ENCODE measurements at places on chromosomes 2 and 18. TPM values are rescaled to one million over a fixed set of nuclear protein-coding genes. Genes with fewer than 3 reads are reported as not detected.

Gene RFTN2
- total RNA-seq: 1.1 TPM

DNA sequence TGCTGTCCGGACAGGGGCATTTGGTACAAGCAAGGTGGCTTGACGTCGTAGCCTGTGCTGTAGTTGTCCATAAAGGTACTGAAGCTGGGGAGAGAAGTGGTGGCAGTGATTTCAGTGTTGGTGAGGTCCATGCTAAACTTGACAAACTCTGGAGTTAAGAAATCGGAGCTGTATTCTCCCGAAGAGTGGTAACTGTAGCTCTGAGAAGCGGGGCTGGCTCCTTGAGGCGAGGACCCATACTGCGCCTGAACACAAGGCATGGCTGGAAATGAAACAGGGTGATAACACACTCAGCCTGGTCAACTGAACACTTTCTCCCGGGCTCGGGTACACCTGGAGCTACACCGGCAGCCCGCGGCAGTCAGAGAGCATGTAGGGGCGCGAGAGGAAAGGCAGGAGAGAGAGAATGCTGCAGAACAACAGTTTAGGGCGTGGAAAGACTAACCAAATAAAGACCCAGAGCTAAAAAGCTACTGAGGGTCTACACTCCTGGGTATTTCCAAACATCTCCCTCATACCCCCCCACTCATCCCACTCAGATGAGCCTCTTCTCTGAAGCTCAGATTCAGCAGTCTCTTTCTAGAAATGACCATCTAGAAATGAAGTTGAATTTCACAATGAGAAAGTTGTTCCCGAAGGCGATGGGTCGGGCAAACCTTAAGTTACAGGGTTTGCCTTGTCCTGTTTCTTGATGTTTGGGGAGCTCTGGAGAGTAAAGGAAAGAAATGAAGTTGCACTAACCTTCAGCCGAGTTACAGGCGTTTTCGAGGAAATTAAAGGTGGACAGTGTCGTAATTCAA is 2.4 kb downstream of the NR4A2 start:
- DNase-seq: no peak

DNA sequence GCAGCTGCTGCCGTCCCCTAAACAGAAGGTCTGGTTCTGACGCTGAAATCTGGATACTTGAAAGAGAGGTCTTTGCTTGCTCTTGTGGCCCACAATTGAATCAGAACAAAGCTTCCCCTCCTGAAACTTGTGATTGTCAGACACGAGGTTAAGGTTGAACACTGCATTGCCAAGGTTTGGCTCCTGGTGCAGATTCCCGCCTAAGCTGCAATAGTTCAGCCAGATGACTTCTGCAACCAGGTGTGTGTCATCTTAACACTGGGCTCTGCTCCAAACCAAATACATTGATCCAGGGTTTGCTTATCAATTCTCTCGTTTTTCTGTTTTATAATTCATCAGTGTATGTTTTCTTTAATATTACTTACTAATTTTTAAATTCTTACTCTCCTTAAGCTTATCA is 14.6 kb downstream of the GKN1 start:
- no peak for DNase-seq

- DNase-seq: no peak
Measured at GRCh38 chr2:171810422-171811244, 83.4 kb downstream of the SLC25A12 start.

- no peak for DNase-seq
Measured at GRCh38 chr18:47501946-47502345, 250.5 kb upstream of the SKOR2 start.

Gene SCN7A
- 2.8 TPM for total RNA-seq

- DNase-seq: peak; percentile 61
Measured at GRCh38 chr2:98385050-98385699, 38.9 kb downstream of the CNGA3 start.

DNA sequence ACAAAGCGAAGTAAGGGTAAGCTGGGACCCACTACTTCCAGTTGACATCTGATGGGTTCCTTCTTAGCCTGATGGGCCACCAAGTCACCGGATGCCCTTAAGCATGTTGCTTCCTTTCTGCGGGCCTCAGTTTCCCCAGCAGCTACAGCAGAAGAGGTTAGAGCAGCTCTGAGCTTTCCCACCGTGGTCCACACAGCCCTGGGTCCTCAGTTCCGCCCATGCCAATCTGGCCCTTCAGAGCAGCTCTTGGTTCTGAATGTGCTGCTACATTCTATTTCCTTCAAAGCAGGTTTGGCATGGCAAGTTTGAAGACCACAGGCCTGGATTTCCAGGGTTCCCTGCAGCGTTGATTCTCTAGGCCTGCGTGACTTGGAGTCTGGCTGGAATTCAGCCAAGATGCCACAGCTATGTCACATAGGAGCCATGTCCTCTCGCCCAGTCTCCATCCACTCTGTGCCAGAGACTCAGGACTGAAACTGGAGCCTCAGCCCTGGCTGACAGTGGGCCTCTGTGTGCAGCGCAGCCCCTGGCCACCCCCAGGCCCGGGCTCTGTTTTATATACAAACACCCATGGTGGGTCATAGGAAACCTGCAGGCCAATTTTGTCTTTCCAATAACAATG is 79.6 kb downstream of the TFCP2L1 start:
- no peak for DNase-seq

- no peak for DNase-seq
Measured at GRCh38 chr2:240593026-240593702, 6.6 kb downstream of the CAPN10 start.

Gene SERPINB7
- total RNA-seq: not detected

- DNase-seq: no peak
Measured at GRCh38 chr2:26640331-26640745, 828 bp downstream of the CIB4 start.

- no peak for DNase-seq
Measured at GRCh38 chr2:162839419-162839818, 852 bp upstream of the KCNH7 start.

- DNase-seq: no peak
Measured at GRCh38 chr2:236159778-236160170, 8.4 kb downstream of the GBX2 start.

GRCh38 chr2:32783469-32783868 is 155.6 kb downstream of the TTC27 start:
- no peak for DNase-seq

DNA sequence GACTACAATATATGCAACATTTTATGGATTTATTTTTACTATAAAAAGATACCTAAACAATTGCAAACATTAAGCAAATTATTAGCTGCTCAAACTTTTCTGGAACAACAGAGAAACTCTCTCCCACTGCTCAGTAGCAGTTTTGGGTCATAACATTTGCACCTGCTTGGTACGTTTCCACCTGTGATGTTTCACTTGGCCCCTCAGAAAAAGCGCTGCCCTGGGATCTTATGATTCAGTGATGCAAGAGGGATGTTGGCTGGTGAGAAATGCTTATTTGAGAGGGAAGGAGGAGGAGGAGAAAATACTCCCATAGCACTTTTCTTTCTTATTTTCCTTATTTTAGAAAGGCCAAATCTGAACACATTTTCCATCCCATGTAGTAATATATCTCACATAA is 9.2 kb downstream of the IRS1 start:
- DNase-seq: no peak

GRCh38 chr2:43537137-43537536 is 58.7 kb downstream of the THADA start:
- no peak for DNase-seq

DNA sequence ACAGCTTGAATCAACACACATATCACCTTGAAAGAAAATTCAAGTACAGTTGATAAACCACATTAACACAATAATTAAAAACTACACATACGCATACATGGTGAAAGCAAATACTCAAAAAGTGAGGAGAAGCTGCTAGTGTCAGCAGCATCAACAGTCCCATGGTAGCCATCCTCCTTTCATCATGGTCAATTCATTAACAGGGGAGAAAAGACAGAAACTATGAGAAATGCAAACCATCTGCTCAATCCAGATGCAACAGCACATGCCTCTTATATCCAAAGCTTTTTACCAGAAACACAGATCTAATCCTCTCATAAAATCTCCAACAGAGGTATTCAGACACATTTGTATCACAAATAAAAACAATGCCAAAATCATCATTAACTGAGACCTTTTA is 81.9 kb upstream of the CHRNA1 start:
- DNase-seq: no peak

Gene SLC9A4
- not detected for total RNA-seq

Gene GKN1
- total RNA-seq: not detected

- DNase-seq: no peak
Measured at GRCh38 chr18:73924836-73925235, 222.8 kb downstream of the FBXO15 start.

Gene OSR1
- total RNA-seq: 9.0 TPM

DNA sequence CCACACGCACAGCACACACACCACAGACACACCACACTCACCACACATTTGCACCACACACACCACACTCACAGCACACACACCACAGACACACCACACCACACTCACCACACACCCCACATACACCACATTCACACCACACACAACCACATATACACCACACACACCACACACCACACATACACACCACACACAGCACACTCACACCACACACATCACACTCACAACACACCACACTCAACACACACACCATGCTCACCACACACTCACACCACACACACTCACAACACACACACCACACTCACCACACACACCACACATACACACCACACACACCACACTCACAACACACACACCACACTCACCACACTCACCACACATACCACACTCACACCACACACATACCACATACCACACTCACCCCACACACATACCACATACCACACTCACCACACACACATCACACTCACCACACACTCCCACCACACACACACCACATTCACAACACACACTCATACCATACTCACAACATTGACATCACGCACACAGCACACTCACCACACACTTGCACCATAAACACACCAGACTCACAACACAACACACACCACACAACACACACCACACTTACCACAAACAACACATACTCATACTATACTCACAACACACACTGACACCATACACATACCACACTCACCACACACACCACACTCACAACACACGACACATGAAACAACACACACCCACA is 60.0 kb downstream of the SDC1 start:
- DNase-seq: no peak

Gene LONRF2
- total RNA-seq: 3.1 TPM

DNA sequence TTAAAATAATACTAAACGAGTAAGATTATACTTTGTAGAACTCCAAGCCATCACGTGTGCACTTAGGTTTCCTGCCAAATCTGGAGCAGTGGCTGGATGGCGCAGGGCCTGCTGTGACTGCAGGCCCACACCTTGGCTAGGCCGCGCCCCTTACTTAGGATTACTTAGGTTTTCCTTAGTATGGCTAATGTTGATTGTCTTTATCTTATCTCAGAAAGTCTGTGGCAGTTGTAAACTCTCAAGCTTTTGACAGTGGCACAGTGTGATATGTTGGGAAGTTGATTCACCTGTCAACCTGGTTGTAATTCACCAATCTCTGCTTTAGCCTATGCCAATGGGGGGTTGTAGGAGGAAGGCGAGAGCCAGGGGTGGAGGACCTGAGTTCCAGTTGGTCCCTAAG is 208.4 kb downstream of the ZNF407 start:
- DNase-seq: no peak

Gene NT5DC4
- total RNA-seq: not detected

Gene RTKN
- total RNA-seq: 98.3 TPM

DNA sequence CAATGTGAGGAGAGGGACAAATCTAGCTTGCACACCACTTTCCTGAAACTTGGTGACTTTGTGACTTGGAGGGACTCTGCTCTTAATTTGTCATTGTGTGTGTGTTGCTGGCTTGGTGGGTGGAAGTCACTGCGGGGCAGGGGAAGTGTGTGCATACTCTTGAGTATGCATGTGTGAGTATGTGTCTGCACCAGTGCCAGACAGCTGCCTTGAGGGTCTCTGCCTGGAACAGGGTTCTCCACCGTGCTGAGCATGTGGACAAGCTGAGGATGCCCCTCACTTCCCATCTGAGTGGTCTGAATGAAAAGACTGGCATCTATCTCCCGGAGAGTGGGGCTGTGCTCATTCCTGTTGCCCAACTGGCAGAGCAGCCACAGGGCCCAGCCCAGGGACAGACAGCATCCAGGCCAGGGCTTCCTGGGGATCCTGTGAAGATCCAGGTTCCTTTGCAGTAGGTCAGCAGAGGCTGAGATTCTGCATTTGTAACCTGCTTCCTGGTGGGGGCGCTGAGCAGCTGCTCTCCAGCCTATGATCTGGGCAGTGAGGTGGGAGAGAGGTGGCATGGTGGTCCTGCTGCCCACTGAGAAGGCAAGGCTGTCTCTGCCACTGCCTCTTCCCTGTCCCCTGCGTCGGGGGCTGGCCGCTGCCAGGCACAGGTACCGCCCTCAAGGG is 138.9 kb upstream of the HAAO start:
- no peak for DNase-seq

GRCh38 chr2:37090019-37090477 is 5.7 kb downstream of the GPATCH11 start:
- no peak for DNase-seq

Gene RAB6C
- total RNA-seq: not detected

Gene CCDC85A
- total RNA-seq: not detected

GRCh38 chr18:46555724-46556123 is 101.3 kb downstream of the LOXHD1 start:
- DNase-seq: no peak
